ENCODE measurements at places on chromosomes 5 and 9.

- ATAC-seq = no peak
Measured at GRCh38 chr5:32145378-32145777, 28.7 kb downstream of the GOLPH3 start.

DNA sequence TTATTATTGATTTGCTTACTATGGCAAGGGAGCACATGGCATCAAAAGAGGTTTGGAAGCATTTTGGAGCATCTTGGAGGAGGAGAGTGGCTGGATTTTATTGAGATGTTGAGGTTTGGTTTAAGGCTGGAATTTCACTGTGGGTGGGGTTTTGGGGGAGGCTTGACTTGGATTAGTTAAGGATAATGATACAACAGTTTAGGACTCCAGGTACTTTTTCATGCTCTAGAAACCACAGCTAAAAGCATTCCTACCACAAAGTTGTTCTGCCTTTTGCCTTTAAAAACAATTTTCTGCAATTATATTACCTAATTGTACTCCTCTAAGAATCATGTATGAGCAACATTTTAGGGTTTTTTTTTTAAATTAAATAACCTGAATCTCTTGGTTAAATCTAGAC lies 5.0 kb downstream of the GCNT4 start:
- ATAC-seq = no peak

DNA sequence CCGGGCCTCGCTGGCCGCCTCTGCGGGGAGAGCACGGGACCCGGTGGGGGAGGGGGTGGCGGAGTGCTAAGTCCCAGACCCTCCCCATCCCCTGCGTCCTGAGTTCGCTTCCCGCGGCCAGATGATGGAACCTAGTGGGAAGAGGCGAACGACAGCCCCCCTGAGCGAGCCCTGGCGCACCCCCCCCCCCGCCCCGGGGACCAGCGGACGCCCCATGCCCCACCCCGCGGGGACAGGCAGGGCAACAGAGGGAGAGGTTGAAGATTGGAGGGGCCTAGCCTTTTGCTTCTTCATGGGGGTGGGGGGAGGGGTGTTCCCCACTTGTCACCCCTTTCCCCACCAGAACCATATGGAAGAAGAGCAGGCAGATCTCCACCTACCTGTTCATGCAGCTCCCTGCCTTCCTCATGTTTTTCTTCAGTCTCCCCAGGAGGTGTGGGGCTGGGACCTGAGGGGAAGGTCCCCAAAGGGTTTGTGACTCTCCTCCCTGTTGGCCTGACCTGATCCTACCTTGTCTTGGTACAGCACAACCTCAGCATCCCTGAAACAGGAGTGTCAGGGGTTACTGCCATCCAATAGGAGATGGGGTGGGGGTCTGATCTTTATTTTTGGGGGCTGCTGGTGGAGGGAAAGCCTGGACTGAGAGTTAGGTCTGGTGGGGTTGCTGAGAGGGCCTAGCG lies 485 bp downstream of the FAM53C start:
- ATAC-seq = no peak

DNA sequence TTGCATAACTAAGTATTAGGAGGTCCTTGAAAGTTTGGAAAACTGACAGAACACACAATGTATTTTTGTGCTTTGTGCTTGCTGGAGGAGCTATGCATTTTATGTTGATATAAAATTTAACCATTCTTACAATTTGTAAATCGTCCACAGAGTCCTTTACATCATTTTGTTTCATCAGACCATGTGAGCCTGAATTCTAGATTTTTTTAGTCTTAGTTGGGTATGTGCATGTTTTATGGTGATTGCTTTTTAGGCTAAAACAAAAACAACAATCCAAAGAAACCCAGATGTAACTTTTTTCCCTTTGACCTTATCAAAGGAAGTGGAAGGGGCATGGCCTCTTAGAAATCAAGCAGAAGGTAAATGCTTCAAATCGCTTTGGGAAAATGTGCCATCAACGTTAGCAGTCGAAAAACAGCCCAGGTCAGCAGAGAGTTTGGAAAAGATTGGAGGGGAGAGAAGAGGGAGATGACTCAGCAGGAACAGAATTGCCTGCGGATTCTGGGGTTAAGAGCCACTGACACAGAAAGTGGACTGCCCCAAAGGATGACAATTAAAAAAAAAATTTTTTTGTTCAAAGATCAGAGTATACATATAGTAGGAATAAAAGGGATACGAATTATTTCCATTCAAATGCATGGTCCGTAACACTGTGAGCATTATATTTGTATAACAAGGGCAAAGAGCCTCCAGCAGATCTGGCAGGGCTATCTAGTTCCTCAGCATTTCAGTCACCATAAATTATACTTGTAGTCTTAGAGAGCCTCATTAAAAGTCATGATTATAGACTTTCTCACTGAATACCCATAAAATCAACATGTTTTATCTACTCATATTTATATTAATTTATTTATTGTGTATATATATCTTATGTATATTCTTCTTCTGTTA lies 253.5 kb upstream of the HAPLN1 start:
- no peak for ATAC-seq

GRCh38 chr5:161030229-161030628 lies 178.2 kb upstream of the ATP10B start:
- ATAC-seq = no peak

- ATAC-seq = no peak
Measured at GRCh38 chr5:31888564-31888963, 249.6 kb downstream of the PDZD2 start.

GRCh38 chr5:113024076-113024697 lies 47.6 kb downstream of the DCP2 start:
- ATAC-seq = no peak

GRCh38 chr5:142432961-142433360 lies 108.1 kb upstream of the SPRY4 start:
- ATAC-seq = peak; percentile 29

- ATAC-seq = no peak
Measured at GRCh38 chr5:130795037-130795436, 370.0 kb downstream of the HINT1 start.
